MM.1S (cell line): ENCODE measurements at places on chromosomes 1 and 21.

DNA sequence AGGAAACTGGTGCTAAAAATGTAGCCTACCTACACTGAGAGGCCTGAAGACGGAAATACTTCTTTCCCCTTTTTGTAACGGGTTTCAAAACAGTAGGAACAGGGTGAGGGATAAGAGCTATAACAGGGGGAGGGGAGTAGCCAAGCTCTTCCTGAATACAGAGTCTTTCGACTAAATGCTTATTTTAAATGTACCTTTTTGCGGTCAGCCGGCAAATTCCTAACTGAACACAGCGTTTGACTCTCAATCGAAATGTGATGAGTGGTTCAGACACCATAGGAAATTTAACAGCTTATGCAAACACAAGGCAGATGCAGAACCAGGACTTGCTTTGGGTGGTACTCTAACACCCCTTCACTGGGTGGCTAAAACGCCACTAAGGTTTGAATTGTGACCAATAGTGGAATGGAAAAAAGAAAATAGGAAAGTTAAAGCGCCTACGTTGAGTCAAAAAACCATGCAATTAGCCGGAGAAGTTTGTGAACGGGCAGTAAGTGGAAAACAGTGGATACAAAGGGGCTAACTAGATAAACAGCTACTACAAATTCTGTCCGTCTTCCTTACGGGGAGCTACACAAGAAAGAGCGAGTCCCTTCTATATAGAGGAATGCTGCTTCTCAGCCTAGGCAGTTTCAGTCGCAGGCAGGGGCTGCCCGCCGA lies 1.7 kb downstream of the EGLN1 start:
- DNase-seq = peak; percentile 53

- no peak for DNase-seq
Observed at GRCh38 chr1:206041640-206042039, 11.3 kb upstream of the RHEX start.

- no peak for DNase-seq
Observed at GRCh38 chr1:239436286-239436685, 49.9 kb downstream of the CHRM3 start.

DNA sequence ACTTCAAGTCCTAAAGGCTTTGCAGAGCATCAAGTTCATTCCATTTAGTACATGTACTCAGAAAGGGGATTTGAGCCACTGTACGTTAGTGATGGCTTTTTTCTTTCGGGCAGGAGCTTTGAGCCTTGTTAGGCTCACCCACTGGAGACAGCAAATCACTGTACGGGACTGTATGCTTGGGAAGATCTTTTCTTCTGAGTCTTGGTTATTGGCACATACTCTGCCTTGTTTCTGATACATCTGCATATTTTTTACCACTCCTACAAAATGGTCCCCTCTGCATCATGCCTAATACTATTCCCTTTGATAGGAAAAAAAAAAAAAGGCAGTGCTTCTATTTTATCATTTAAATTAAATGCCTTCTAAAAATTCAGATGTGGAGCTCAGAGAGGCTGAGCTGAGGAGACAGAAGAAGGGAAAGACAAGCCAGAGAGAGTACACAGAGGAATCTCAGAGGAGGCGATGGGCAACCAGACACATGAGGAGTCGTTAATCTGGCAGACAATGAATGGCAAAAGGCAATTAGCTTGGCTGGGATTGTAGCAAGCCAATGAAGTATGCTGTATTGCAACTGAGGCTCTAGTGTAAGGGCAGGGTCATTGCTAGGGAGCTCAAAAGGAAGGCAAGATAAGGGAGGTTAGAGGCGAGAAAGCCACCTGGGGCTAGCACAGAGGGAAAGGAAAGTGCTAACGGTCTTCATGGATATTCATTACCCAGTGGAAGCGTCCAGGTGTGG lies 39.4 kb downstream of the PHC2 start:
- DNase-seq = no peak

- peak; percentile 42 for DNase-seq
Observed at GRCh38 chr1:86504137-86504479, 35.4 kb downstream of the CLCA1 start.

DNA sequence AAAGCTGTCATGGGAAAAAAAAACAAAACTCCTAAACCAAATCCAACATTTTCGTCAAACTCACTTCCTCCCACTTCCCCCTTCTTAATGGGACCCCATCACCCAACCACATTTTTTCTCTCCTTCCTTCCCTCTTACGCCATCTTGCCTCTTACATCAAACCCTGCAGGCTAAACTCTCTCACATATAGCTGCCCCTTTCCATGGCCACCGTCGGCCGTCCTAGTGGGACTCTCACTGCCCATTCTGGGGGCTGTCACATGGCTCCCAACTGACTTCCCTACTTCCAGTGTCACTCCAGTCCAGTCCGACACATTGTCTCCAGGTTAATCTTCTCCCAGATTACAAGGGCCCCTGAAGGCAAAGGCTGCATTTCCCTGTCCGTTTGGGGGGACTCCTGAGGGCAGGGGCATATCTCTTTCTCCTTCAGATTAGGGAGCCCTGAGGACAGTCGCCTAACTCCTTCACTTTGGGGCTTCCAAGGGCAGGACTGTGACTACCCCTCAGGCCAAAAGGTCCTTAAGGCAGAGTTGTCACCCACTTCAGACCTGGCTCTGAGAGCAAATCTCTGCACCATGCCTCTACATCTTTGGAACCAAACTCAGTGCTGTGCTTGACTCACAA lies 658 bp downstream of the UBXN11 start:
- DNase-seq = no peak

- DNase-seq = no peak
Observed at GRCh38 chr1:199029855-199030254, 391.0 kb downstream of the PTPRC start.

- DNase-seq = no peak
Observed at GRCh38 chr21:34670220-34670961, 1.6 kb downstream of the CLIC6 start.

DNA sequence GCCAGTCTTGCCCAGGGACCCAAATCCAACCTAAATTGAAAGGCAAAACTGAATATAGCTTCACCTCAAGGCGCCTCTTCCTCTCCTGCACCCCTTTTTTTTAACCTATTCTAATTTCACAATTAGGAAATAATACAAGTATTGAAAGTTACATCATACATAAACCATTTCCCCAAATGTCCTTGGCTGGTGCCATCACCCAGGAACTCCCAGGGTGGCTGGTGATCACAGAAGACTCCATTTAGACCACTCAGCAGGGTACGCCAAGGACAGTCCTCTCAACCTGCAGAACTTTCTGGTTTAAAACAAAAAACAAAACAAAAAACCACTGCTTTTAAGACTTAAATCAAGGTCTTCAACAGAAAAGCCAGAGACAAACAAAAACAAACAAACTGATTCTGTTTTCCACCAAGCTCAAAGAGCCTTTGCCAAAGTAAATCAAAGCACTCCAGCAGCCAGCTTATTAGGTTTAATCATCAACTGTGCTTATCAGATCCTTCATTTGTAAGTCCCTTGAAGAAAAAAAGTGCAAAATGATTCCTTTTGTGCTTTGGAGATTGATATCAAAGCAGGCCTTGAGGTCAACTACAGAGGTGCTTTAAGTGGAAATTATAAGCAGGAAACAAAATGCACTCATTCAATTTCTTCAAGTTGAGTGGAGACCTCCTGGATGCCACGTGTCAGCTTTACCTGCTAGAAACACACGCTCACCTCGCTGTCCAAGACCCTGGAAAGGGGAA lies 113.0 kb downstream of the ETS2 start:
- no peak for DNase-seq

- DNase-seq = no peak
Observed at GRCh38 chr21:45372732-45373355, 32.1 kb upstream of the COL18A1 start.

DNA sequence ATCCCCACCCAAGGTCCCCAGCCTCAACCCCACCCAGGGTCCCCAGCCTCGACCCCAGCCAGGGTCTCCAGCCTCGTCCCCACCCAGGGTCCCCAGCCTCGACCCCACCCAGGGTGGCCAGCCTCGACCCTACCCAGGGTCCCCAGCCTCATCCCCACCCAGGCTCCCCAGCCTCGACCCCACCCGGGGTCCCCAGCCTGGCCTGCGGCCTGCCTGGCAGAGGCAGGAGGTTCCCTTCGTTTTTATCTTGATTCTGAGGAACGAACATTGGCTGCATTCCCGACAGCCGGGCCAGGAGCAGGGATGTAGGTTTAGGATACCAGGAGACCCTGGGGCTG lies 3.4 kb upstream of the PDE9A start:
- DNase-seq = no peak

DNA sequence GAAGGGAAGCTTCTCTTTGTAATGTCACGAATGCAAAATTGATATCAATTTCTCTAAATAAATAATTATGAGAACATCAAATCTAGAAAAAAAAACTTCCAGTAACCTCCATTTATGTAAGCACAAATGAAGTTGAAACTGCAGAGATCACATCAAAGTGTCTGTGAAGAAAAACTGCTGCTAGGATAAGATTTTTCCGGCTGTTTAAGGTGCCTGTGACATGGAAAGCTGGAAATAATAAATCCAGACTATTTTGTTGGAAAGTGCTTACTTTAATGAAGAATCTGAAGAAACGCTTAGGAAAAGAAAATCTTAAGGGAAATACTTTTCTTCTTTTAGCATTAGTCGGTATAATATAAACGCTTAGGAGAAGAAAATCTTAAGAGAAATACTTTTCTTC lies 57.0 kb downstream of the CHRM3 start:
- no peak for DNase-seq

GRCh38 chr1:28833381-28833780 lies 21.4 kb downstream of the OPRD1 start:
- no peak for DNase-seq

- DNase-seq = no peak
Observed at GRCh38 chr1:235442788-235443429, 61.3 kb downstream of the B3GALNT2 start.

GRCh38 chr1:43351421-43352350 lies 7.1 kb upstream of the CDC20 start:
- no peak for DNase-seq

DNA sequence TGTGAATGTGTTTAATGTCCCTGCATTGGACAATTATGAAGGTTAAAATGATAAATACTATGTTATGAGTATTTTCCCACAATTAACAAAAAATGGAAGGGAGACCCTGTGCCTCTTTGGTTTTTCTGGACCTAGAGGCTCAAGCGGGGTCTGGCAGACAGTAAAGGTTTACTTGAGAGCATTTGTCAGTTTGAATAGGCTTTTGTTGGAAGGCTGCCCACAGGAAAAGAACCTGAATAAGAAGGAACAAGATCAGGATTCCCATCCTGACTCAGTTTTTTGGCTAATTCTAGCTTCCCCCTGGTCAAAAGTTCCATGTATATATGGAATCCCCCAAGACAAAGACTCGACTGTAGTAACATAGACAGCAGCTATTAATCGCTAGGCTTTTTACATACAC lies 150.9 kb upstream of the JUN start:
- no peak for DNase-seq

DNA sequence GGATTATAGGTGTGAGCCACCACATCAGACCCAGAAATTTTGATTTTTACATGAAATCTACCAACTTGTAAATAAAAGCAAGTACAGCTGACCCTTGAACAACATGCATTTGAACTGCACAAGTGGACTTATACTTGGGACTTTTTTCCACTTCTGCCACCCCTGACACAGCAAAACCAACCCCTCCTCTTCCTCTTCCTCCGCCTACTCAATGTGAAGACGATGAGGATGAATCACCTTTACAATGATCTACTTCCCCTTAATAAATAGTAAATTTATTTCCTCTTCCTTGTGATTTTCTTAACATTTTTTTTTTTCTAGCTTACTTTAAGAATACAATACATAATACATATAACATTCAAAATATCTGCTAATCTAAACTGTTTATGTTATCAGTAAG lies 17.5 kb upstream of the YRDC start:
- DNase-seq = no peak

- DNase-seq = no peak
Observed at GRCh38 chr1:87129606-87130005, 199.1 kb upstream of the LMO4 start.

DNA sequence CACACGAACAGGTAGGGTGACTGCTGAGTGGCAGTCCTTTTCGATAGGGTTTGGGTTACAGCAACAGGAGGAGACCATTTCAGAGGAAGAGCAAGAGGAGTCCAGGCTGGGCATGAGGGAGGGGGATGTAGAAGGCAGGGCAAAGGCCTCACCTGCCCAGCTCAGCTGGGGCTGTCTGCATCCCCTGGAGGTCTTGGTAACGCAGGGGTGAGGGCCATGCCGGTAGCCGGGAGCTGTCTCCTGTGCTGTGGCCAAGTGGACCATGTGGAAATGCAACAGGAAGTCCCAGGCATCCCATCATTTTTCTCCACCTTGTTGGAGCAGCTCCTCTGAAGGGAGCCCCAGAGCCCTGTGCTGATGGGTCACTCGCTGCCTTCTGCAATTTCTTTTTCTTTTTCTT lies 105.4 kb upstream of the C1orf174 start:
- no peak for DNase-seq

- no peak for DNase-seq
Observed at GRCh38 chr1:234725177-234726132, 115.5 kb upstream of the IRF2BP2 start.

DNA sequence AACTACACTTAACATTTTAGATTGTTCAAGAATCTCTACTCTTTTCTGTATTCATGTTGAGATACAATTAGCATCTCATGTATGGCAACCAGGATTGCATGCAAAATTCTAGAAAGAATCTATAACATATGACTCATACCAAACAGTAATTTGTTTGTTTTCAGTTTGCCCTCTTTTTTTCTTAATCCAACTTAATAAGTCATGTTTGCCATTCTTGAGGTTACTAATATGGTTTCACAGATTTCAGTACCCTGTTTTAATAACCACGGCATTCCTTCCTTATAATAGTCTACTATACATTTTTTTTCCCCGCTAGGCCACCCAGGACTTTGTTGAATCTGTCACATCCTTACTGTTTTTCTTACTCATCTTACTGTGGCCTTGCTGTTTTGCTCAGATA lies 140.8 kb downstream of the FMN2 start:
- no peak for DNase-seq

DNA sequence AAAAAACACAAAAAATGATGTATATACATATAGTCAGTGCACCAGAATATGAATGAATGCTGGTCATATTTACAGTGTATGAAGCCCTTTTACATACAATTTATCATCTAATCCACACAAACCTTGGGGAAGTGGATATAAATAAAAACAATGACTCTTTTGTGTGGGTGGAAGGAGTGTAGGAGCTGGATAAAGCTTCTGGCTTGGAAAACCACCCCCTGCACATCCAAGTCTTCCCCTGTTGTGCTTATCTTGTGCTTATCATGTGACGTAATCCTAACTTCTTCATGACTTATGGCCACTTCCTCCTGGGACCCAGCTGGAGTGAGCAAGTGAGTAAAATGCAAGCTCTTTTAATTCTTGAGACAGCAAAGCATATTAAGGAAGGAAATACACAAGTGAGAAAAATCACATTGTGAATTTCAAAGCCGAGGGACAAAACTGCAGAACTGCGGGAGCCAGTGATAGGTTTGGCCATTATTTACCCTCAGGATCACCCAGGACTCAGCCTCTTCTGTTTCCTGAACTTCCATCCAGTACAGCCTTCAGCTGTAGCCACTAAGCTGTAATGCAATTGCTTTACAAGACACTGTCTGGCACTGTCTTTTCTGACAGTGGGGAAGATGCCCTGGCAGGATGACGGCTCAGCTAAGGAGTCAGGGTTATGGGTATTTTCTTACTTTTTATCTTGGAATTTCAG lies 104.0 kb upstream of the PPM1J start:
- DNase-seq = no peak
